ENCODE measurements at places on chromosomes 12 and 14. TPM values are rescaled to one million over a fixed set of nuclear protein-coding genes. Genes with fewer than 3 reads are reported as not detected.

GRCh38 chr12:122851820-122852219, 16.6 kb downstream of the HIP1R start:
- no peak for DNase-seq

- no peak for DNase-seq
Measured at GRCh38 chr14:104660597-104660996, 28.8 kb upstream of the INF2 start.

DNA sequence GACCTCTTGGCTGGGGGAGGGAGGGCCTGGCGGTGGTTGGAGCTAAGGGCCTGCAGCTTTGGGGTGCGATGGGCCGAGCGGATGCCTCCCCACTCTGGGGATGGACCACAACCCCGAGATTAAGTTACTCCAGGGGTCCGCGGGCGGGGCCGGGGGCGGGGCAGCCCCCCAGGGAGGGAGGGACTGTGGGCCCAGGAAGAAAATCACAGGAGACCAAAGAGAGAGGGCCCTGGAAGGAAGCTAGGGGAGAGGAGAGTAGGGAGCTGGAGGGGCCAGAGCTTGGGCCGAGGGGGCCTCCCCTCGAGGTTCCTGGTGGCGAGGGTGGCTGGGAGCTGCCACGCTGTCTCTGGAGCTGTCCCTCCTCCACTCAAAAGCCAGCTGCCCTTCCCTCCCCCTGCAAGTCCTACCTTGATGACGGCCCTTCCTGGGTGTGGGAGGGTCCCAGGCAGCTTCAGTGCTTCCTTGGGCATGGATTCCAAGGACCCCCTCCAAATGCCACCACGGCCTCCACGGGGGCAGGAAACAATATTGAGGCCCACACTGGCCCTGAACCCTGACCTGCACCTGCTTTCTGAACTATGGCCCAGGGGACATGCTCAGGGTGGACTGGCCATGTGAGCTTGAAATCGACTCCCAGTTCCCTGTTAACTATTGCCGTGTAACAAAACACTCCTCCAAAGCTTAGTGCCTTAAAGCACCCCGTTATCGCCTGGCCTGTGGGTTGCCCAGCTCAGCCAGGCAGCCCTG, 610 bp upstream of the NUDT14 start:
- DNase-seq, result no peak

GRCh38 chr14:70907996-70908934, 1.0 kb downstream of the PCNX1 start:
- DNase-seq, result peak; percentile 49

CDCA3 gene
- total RNA-seq, result 0.76 TPM

OTOGL gene
- total RNA-seq, result 1.6 TPM

SIX1 gene
- total RNA-seq, result not detected
